Kasumi-1 (cell line): ENCODE measurements at places on chromosomes 12 and 14.

DNA sequence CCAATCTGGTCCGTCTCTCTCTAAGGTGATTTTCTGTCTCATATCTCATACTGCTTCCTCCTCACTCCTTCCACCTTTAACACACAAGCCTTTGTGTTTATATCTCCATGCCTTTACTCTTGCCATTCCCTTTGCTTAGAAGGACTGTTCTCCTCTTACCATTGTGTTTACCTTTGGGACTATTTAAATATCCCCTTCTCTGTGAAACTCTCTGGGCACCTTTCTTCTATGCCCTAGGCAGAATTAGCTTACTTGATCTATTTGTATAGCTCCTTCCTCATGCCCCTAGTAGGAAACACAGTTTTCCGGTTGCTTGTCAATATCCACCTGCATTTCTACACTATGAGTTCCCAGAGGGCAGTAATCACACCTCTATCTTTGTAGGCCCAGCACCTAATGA, 3.9 kb upstream of the AMHR2 start:
- no peak for DNase-seq

DNA sequence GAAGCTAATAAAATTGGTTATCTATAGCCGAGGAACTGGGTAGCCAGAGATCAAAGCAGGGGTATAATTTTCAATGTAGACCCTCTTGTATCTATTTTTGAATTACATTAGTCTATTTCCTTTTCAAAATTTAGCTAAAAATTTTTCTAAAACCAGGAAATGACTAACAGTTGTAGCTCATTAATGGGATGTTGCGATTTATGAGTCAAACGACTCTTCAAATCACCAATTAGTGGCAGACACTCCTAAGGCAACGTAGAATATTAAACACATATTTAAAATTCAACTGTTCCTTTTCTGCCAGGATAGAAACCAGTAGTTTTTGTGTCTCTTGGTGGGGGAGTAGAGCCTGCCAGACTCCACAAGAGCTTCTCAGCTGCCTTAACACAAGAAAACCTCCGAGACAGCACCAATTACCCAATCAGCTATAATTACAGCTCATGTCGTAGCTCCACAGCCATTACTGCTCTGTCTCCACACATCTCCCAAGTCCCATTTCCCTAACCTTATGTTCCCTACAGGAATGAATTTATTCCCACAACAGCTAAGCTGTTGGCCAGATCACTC, 26.9 kb downstream of the GCN1 start:
- no peak for DNase-seq

- no peak for DNase-seq
Measured at GRCh38 chr12:128671528-128672042, 152.2 kb downstream of the SLC15A4 start.

- peak; percentile 57 for DNase-seq
Measured at GRCh38 chr14:26694521-26694920, 96.7 kb upstream of the NOVA1 start.

DNA sequence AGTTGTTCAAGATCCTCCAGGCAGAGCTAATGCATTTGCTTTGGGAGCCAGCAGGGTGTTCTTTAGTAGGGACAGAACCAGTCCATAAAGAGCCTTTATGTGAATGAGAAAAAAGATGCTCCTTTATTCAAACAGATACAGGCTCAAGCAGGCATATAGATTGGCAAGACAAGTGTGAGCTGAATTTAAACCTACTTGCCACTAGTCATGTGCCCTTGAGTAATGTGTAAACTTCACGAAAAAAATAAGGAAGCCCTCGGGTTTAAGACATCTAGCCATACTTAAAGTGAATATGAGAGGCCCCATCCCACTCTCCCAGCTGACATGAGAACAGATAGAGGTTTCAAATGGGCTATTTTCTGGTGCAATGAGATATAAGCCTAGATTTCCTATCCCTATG, 43.1 kb upstream of the STRAP start:
- no peak for DNase-seq

GRCh38 chr14:90109858-90110257, 48.1 kb downstream of the KCNK13 start:
- peak; percentile 31 for DNase-seq

- DNase-seq: no peak
Measured at GRCh38 chr14:101839236-101839635, 77.7 kb downstream of the PPP2R5C start.

DNA sequence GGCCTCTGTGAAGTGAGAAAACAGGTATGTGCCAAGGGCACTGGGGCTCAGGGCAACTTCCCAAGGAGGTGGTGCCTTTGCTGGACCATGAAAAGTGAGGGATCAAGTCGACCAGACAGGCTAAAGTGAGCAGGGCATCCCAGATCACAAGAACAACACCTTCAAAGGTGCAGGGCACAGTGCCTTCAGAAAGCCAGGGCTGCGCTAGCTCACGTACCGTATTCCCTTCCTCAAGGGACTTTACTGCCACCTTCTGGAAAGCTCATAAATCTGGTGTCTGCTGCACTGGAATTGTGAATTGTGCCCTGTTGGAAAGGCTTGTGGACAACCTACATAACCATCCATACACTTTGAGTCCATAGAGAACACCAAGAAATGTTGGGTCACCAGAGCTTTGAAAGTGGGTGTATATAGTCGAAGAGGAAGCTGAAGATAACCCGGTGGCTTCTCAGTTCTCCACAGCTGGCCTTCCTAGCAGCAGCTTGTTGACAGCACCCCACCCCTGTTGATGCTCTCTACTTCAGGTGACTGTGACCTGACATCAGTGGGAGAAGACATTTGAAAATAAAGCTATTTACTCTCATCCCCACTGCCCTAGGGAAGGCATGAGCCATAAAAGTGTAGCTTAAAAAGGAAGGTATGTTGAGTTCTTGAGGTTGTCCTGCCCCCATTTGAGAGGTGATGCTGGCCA, 24.5 kb downstream of the FIGNL2 start:
- peak; percentile 79 for DNase-seq

DNA sequence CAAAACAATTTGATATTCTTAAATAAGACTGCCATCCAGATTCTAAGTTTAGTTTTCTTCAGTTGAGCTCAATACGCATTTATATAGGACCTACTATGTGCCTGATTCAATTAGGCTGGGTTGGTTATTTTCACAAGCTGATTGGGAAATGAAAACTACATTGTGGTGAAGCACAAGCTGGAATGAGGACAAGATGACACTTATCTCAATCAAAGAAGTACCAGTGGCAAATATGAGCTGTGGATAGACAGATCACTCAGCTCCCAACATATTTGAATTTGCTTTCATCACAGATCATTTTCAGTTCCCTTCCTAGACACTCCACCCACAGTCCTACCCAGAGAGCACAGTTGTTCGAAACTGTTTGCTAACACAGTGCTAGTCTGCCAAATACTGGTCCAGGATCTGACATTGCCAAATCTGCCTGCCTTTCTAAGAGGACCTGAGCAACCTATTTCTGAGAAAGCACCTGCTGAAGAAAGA, 74.7 kb downstream of the LLPH start:
- DNase-seq: no peak

- no peak for DNase-seq
Measured at GRCh38 chr14:75452900-75453816, 25.3 kb downstream of the JDP2 start.

DNA sequence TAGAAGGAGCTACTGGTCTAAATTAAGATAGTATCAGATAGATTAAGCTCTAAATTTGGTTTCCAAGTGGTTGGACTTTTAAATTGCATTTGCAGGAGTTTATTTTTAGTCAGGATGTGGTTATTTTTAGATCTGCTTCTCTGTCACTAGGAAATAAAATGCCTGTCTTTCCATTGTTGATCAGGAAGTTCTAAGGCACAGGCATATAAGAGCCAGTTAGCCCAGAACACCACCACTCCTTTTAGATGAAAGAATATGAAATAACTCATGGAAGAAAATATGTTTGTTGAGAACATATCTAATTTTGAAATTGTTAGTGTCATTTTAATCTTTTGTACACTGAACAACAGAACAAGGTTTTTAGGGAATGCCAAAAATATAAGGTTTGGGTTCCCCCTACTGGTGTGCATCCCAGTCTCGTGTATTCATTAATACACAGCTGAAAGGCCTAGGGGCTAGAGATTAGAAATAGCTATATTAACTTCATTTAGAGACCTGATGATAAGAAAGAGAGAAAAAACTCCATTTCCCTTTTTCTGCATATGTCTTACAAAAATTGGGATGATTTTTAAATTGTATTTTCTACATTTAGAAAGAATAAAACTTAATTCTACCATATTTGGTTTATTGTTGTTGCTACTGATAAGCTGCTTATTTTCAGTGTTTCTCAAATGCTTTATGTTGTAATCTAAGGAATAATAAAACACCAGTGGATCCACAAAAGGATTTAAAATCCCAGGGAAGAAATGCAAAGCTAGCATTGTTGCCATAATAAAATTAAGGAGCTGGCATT, 67.2 kb downstream of the RIC8B start:
- peak; percentile 55 for DNase-seq

DNA sequence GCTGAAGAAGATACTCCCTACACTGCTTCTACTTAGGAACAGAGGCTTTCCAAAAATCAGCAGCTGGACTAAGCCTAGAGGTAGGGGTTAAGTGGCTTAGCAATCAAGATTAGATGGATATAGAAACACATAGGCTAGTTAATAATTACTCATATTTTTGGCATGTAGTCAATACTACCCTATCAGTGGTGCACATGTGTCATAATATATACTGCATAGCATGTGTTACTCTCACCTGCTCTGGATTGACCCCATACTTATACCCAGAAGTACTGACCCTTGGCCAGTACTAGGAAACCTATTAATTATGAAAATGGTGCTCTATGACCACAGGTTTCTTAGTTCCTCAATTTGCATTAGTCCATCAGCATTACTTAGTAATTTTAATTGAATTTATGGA, 528.4 kb upstream of the LMO3 start:
- no peak for DNase-seq

GRCh38 chr12:10189653-10190052, 10.8 kb downstream of the TMEM52B start:
- DNase-seq: peak; percentile 1

DNA sequence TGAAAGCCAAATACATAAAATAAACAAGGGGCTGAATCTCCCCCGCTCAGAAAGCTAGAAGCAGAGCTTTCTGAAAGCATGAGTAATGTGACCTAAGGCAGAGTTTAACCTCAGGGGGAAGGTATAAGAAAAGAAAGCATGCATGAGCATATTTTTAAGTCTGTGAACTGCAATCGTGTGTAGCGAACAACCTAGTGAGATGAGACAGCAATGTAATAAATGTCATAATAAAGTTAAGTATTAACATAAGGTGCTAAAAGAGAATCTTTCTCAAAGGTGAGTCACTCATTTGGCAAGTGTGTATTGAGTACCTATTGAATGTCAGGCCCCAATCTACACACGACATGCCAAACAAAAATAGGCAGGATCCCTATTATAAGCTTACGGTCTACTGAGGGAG, 14.2 kb upstream of the WDR20 start:
- DNase-seq: no peak

DNA sequence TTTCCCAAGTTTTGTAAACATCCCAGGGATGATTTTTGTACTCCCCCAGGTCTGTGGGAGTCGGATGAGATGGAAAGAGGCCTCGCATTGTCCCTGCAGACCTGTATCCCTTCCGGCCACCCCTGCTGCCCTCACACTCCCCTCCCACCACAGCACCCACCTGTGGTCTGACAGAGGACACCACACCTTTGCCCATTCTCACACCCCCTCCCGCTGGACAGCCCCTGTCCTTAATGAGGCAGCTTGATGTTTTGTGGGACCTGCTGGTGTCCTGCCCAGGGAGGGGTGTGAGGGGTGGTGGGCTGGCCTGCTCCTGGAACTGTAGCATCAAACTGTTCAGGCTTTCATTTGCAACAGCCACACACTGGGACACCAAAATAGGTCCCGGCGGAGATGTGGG, 71.3 kb downstream of the EID3 start:
- DNase-seq: no peak

DNA sequence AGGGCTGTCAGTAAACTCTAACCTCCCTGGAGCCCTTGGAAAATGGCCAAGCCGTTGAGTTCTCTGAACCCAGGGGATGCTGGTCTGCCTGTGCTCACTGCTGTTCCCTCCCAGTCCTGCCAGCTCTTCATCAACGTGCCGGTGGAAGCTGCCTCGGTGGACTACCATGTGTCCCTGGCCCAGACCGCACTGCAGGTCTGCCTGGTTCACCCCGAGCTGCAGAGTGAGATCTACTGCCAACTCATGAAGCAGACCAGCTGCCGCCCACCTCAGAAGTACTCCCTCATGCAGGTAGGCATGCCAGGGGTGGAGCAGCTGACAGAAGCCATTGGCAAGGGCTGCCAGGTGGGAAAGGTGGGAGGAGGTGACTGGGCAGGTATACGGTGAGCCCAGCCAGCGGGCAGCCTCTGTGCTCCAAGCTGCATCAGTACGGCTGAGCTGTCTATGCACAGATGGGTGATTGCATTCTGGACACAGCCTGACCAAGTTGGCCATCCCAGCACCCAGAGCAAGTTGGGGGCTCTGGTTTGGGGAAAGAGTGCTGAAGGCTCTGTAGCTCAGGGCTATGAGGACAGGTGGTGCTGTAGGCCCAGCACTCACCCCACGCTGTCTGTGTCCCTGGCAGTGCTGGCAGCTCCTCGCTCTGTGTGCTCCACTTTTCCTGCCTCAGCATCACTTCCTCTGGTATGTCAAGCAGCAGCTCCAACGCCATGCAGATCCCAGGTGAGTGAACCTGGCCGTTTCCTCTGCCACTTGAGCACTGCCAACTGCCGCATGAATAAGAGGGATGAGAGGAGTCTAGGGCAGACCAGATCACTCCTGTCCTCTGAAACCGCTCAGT, 21.9 kb downstream of the PIGH start:
- DNase-seq: no peak

DNA sequence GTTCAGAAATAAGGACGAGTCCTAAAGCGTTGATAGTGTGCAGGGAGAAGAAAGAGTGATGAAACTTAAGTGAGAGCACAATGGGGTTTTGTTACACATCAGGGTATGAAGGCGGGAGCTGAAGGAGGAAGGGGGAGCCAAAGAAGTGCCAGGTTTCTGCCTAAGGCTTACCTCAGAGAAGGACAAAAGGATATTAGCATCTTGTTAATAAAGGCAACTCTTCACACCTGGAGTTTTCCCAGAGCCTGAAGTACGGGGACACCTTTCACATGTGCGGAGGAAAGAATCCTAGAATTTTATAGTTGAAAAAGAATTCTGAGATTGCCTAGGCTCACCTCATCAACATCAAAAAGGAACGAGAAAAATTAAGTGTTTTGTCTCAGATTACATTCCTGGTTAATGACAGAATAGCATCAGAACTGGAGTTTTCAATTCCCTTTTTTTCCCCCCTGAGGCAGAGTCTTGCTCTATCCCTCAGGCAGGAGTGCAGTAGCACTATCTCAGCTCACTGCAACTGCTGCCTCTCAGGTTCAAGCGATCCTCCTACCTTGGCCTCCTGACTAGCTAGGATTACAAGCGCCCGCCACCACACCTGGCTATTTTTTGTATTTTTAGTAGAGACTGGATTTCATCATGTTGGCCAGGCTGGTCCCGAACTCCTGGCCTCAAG, 2.2 kb upstream of the SAV1 start:
- DNase-seq: no peak
